Stimulated activated CD8-positive, alpha-beta memory T cell treated with anti-CD3 and anti-CD28 coated beads, Interleukin-7, amount 100 ng/mL, for 1 hour (primary cell): ENCODE measurements at places on chromosomes 2 and 18.

GRCh38 chr2:145753966-145754365, 1234.0 kb upstream of the ZEB2 start:
- no peak for DNase-seq

GRCh38 chr2:128435576-128436478, 117.2 kb upstream of the HS6ST1 start:
- DNase-seq, result no peak

GRCh38 chr2:44549099-44549471, 187.3 kb downstream of the CAMKMT start:
- no peak for DNase-seq

- no peak for DNase-seq
Observed at GRCh38 chr18:52342456-52342855, 2.5 kb downstream of the DCC start.

- no peak for DNase-seq
Observed at GRCh38 chr2:119734047-119734446, 25.7 kb upstream of the PTPN4 start.

DNA sequence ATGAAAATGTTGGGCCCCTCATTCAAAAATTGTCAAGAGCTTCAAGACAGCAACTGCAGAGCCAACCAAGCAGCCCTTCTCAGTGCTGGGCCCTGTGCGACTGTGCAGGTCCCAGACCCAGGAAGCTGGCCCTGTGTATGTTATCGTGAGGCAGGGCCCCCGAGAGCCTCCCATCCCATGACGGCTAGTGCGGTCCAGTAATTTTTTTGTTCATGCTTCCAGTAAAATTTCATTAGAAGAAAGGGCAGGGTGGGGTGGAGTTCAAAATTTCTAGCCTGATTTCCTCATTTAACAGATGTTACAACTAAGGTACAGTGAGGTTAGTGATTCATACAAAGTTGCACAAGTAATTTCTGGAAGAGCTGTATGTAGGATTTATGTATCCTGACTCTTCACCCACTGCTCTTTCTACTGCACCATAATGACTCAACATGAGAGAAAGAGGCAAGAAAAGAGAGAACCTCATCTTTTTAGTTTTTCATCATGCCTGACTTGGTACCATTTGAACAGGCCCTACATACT, 105.5 kb downstream of the ZEB2 start:
- no peak for DNase-seq

DNA sequence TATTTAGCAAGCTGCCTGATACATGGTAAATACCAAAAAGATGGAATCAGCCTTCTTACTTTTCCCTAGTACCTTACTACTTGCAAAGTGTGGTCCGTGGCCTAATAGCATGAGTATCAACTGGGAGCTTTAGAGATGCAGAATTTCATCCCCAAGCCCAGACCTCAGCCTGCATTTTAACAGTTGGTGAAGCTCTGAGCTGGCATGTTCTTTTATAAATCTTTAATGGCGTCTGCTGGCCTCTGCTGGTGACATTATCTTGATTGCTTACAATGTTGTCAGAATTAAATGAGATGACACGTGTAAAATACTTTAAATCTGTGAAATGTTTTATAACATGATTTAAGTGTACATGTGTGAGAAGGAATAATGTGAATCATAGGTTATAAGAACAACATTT, 115.1 kb upstream of the NOSTRIN start:
- DNase-seq, result no peak

GRCh38 chr18:55179835-55180234, 220.6 kb upstream of the CCDC68 start:
- no peak for DNase-seq

DNA sequence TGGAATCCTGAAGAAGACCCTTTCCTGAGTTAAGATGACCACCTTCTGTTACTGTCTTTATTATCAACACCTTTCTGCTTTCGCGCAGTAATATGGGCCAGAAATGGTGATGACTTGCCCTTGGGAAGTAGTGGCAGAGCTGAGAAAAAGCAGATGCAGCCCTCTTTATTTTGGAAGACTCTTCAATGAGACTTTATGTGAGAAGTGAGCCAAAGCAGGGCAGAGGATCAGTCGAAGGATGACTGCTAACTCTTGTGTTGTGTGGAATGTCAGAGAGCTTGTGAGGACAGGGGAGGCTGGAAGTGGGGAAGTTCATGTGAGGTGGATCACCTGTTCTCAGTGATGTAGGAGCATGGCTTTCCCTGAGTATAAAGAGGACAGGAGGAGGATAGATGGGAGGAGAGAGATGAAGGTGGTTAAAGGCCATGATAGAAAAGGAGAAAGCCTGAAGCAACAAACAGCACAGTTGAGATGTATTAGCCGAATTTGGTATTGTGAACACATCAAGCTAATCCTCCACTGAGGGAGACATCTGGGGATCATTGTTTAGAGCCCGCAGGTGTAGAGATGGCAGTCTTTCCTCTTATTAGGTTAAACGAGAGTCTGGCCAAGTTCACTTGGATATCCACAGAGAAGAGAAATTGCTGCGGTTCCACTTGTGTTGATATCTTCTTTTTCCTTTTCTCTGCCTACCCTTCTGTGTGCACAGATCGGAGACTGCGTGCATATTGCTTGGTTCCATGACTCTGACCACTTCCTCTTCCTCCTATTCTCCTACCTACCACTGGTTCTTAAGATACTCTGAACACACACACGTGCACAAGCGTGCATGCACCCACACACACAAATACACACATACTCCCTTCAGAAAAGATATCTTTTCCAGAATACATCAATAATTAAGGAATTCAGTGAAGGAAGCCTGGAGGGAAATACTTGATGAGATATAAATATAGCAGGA, 67.4 kb downstream of the SLC9A2 start:
- no peak for DNase-seq
